ENCODE measurements at places on chromosomes 7 and 10.

- no peak for DNase-seq
These were observed 244.5 kb downstream of the ITGB1 start for GRCh38 chr10:32713560-32713959.

- DNase-seq, result no peak
These were observed 14.4 kb upstream of the SPRN start for GRCh38 chr10:133438711-133439273.

DNA sequence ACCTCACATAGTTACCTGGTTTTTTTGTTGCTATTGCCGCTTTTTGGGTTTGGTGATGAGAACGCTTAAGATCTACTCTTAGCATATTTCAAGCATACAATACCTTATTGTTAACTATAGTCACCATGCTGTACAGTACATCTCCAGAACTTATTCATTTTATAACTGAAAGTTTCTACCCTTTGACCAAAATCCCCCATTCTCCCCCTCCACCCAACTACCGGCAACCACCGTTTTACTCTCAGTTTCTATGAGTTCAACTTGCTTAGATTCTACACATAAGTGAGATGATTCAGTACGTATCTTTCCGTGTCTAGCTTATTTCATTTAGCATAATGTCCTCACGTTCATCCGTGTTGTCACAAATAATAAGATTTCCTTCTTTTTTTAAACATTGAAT is 86.7 kb upstream of the IL6 start:
- DNase-seq, result no peak

- no peak for DNase-seq
These were observed 228.3 kb upstream of the NPVF start for GRCh38 chr7:25456467-25457171.

DNA sequence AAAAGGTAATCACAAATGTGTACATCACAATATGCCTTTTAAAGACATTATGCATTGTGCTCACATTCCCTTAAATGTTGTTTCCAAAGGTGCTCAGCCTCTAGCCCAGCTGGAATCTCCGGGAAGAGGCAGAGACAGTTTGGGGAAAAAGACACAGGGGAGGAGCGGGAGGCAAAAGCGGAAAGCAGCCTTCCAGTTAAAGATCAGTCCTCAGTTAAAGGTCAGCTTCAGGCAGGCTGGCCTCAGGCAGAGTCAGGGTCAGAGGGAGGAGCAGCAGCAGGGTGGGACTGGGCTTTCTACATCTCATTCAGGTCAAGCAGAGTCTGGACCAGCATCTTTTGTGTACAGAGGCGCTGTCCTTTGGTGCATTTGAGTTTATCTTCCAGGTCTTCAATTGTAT is 18.6 kb downstream of the ST7 start:
- peak; percentile 13 for DNase-seq

- DNase-seq, result no peak
These were observed 15.8 kb upstream of the ACTA2 start for GRCh38 chr10:88968391-88968790.

DNA sequence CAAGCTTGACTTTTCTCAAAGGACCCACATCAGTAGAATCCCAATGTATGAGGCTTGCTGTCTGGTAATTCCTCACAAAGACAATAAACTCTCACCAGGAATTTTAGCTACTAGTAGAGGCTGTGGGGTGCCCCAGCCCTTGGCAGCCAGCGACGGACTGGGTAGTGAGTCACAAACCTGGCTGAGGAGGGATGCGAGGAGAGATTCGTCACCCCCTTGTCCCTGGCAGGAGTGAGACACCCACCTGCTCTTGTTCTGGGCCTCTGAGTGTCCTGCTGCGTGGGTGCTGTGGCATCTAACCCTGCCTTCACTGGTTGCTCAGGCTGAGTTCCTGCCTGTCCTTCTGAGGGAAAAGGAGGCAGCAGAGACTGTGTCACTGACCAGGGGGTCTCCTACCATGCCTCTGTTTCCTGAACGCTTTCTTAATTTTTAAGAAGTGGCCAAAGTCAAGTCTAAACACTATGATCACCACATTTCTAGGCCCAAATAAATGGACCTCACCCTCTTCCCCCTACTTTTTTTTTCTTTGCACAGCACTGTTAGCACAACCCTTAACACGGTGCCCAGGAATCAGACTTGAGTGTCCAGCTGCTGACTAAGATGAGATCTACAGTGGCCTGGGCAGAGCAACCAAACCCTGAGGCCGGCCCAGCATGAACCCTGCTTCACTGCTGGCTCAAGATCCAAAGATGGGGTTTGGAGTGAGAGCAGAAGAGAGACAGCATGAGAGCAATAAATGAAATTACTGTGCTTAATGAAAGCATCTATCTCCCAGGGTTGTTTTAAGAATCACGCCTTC is 146.4 kb downstream of the ANLN start:
- DNase-seq, result no peak

- no peak for DNase-seq
These were observed 645.7 kb downstream of the ANKRD7 start for GRCh38 chr7:118870187-118870586.

- no peak for DNase-seq
These were observed 11.6 kb downstream of the SPOCK2 start for GRCh38 chr10:72076756-72077155.

DNA sequence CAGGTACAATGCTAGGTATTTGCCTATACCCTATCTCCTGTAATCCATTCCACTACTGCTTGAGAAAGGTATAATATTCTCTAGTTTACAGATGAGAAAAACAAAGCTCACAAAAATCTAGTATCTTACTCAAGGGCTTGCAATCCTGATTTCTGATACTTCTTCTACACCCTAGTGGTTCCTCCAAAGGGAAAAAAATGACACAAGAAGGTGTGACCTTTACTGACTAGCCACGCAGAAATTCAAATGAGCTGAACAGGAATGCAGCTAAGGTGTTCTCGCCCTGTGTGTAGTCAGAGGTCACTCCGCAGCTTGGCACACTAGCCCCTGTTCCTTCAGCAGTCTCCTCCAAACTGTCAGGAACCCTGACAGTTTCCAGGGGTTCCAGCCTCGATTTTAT is 59.5 kb upstream of the TM9SF3 start:
- DNase-seq, result no peak

- DNase-seq, result no peak
These were observed 44.0 kb upstream of the NPVF start for GRCh38 chr7:25272265-25272664.

DNA sequence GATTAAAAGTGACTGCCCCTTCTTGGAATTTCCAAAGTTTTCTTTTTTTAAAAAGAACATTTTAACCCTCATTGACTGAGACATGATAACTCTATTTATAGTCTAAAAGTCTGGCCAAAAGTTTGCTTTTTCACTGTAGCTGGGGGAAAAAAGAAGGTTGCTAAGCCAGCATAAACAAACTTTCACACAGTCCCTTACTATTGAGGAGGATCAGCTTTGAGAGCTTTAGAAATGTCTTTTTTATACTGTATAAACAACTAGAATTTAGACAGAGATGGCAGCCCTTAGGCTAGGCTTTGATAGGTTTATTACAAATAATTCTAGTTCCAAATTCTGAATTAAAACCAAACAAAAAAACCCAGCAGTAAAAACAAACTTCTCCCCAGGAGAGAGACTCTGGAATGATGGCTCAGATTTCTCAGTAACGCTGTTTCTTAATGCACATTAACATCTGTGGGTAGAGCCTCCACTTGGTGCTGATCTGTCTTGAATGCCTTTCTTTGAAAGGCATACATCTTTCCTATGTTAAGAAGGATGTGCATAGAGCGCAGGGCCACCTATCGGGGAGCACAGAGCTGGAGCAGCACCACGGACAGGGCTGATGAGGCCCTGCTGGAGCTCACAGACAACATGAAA is 100.9 kb upstream of the PDLIM1 start:
- DNase-seq, result peak; percentile 45

GRCh38 chr7:289209-289755 is 688 bp upstream of the FOXL3 start:
- no peak for DNase-seq

DNA sequence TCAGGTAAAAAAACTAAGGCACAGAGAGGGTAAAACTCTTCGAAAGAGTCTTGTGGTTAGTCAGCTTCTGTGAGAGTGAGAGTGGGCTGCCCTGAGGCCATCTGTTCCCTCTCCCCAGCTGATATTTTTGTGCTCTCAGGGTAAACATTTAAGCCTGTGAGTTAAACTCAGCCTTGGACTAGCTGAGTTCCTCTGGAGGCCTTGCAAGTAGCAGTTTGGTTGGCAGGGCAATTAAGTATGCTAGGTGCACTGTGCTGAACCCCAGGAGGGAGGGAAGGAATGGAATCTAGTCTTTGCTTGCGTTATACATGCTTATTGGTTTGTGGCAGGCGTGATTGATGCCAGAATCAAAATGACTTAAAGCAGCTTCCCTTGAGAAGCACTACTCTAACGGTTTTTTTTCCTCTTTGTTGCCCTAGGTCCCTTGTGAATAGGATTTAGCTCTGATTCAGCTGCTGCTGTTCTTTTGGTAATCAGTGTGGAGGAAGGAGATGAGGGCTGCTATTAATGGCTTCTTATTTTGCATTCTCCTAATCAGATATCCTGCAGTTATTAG is 140.2 kb downstream of the AUTS2 start:
- peak; percentile 16 for DNase-seq

Data from nephron progenitor cell (in vitro differentiated cells).